ENCODE measurements at places on chromosomes 6 and 20. TPM values are rescaled to one million over a fixed set of nuclear protein-coding genes. Genes with fewer than 3 reads are reported as not detected.

DEFB132 gene
- not detected for total RNA-seq

HAO1 gene
- not detected for total RNA-seq

PXMP4 gene
- total RNA-seq = 5.4 TPM

MUC21 gene
- total RNA-seq = not detected

CRISP2 gene
- total RNA-seq = not detected

STX11 gene
- total RNA-seq = 0.55 TPM

CTAGE9 gene
- not detected for total RNA-seq

EYA4 gene
- total RNA-seq = 16.6 TPM

LRRC73 gene
- total RNA-seq = 0.65 TPM

Data from smooth muscle cell of bladder (primary cell).